Left lobe of liver (tissue), 2 donors: ENCODE measurements at places on chromosomes 16 and 17. TPM values are rescaled to one million over a fixed set of nuclear protein-coding genes. Genes with fewer than 3 reads are reported as not detected.
A peak's percentile ranks its signal among the peaks of the same experiment; 100 is the strongest.

SBK1 gene
- 0.33 TPM for total RNA-seq

GRCh38 chr16:87964049-87964659 lies 12.9 kb downstream of the BANP start:
- DNase-seq: no peak

KCNG4 gene
- not detected for total RNA-seq

DNA sequence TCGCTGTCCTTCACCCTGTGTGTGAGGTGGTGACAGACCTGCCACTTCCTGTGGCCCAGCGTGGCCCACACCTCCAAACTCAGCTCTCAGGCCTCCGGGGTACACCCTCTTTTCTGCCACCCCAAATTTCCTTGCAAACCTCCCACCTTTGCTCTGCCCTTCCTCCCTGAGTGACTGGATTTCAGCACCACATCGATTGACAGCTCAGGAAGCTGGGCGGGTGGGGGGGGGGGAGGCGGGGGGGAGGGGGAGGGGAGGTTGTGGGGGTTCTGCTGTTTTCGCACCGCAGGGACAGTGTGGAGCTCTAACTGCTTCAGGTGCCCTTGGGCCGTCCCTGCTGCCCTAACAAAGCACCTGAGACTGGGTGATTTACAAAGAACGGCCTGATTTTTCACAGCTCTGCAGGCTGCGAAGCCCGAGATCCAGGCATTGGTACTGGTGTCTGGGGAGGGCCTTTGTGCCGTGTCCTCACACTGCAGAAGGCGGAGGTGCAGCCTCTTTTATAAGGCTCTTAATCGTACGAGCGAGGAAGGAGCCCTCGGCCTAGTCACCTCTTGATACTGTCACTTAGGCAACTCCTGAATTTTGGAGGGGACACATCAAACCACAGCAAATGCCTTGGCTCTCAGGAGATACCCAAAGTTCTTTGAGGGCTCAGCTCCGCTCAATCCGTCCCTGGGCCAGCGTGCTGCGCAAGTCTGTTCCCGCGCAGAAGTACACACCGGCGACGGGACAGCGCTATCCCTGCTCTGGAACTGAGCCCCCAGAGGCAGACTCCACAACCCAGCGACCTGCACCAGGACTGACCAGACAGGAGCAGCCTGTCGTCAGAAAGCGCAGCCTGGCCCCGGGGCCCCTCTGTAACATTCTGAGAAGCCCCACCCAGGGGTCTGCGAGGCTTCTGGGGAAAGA lies 3.6 kb downstream of the NDUFAF8 start:
- no peak for DNase-seq

ITGA3 gene
- 2.7 TPM for total RNA-seq

DNA sequence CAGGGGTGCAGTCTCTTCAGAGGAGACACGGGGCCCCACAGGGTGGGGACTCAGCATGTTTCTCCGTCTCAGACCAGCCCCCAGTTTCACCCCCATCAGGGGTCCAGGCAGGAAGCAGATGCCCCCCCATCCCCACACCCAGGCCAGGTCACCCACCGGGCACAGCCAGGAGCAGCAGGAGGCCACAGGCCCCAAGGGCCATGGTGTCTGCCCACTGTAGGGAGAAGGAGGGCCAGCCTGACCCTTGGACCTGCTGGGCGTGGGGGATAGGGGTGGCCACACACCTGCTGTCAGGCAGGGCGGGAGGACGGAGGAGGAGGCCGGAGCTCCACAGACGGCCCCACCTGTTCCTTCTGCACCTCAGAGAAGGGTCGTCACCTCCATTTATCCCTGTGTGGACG lies at the start of gene TPSG1:
TSS of gene TPSG1 (minus strand) at position 218 of the 401 bp plus-strand sequence. CDS start at position 202, 16 bp downstream.
- DNase-seq: no peak

DNA sequence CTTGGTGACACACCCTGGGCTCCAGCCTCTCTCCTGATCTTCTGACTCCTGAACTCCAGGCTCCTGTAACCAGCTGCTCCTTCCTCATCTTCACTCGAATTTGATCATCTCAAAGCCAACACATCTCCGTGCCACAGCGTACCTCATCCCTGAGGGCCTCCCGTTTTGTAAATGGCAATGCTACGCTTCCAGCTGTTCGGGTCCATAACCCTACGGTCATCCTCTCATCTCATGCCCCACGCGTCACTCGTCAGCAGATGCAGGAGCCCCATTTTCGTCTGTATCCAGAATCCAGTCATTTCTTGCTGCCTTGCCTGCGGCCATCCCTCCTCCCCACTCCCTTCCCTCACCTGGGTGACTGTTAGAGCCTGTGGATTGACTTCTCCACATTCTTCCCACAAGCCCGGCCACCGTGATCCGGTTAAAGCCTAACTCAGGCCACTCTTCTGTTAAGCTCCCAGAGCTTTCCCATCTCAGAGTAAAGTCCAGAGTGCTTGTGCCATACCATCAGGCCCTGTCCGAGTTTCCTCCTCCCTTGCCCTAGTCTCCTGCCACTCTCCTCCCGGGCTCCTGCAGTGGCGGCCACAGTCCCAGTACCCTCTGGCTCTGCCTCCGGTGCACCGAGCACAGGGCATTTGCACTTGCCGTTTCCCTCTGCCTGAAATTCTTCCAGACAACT lies 20.3 kb upstream of the AKTIP start:
- DNase-seq: no peak

GRCh38 chr16:31700530-31701388 lies 172.8 kb upstream of the ZNF267 start:
- peak; percentile 86 for DNase-seq

- peak; percentile 55 for DNase-seq
Observed at GRCh38 chr16:48611329-48612137, 1.6 kb upstream of the N4BP1 start.

GRCh38 chr16:66516808-66517585 lies 32.9 kb downstream of the TK2 start:
- DNase-seq: peak; percentile 99

DNA sequence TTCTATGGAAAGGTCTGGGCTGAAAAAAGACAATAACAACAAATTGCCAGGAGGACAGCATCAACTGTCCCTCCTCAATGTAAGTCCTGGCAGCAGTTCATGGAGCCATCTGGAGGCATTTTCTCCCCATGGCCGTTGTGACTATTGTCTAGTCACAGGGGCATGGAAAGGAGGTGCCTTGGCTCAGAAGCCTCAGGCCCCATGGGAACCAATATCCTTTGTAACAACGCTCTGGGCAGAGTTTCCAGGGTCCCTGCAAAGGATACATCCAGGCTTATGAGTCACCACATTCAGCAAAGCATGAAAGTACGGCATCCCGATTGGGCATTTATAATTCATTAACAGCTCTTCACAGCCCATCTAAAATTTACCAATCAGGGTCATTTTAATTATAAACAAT lies 85.2 kb downstream of the GLG1 start:
- no peak for DNase-seq

NSRP1 gene
- 9.4 TPM for total RNA-seq

KCNH6 gene
- not detected for total RNA-seq

DNA sequence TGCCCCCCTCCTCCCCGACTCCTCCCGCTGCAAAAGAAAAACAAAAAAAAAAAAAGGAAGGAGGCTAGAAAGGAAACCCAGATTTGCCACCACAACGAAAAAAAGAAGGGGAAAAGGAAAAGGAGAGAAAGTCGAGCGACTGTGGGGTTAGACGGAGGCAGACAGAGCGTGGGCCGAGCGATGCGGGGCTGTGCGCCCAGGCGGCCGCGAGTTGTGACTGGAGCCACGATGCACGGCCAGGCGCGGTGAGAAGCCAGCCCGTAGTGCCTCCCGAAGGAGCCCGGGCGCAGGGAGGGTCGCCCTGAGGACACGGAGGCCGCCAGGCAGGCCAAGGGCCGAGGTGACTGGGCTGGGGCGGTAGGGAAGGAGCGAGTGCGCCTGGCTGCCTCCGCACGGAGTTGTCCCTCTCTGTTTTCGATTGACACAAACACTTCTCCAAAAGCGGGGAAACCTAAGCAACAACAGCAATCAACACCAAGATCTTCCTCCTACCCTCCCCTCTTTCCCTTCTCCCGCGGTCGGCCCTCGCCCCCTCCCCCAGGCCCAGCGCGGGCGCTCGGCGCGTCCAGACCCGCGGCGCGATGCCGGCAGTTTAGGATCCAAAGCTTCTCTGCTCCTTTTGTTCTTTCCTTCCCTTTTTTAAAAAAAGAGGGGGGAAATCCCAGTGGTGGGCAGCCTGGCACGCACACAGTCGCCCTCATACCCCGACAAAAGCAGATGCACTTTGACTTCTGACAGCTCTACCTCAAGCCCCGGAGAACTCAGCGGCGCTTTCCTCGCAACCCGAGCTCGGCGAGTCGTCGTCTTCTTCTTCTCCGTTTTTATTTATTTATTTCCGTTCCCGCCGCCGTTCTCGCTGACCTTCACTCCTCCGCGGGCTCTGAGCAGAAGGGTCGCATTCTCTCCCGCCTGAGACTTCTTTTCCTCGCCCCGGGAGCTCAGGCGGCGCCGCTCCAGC lies at the start of gene LHX1:
TSS of gene LHX1 (plus strand) at position 475 of the 958 bp plus-strand sequence. CDS start 723 bp downstream, outside the sequence.
- DNase-seq: no peak

PIRT gene
- not detected for total RNA-seq

DNA sequence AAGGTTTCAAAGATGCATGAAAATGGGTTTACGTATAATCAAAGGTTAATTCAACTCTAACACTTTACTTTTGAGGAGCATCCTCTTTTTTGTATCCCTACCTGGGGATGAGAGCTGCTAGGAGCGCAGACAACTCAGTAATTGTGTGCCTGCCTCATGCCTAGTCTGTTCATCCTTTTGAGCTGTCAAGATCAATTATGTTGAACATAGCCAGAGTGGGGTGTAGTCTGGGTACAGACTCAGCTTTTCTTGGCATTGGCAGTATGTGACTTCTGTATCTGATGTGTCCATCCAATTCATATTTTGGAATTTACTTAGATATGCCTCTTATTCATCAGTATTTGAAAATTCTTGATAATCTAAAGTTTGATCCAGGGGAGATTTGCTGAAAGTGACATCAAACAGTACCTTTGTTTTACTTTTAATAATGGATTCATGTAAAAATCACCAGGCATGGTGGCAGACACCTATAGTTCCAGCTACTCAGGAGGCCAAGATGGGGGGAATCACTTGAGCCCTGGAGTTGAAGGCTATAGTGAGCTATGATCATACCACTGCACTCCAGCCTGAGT lies 24.1 kb downstream of the PRKCA start:
- no peak for DNase-seq

TP53TG3B gene
- not detected for total RNA-seq

GRCh38 chr16:89256651-89257254 lies 39.2 kb downstream of the ZNF778 start:
- DNase-seq: peak; percentile 87

TNP2 gene
- total RNA-seq: not detected

DNA sequence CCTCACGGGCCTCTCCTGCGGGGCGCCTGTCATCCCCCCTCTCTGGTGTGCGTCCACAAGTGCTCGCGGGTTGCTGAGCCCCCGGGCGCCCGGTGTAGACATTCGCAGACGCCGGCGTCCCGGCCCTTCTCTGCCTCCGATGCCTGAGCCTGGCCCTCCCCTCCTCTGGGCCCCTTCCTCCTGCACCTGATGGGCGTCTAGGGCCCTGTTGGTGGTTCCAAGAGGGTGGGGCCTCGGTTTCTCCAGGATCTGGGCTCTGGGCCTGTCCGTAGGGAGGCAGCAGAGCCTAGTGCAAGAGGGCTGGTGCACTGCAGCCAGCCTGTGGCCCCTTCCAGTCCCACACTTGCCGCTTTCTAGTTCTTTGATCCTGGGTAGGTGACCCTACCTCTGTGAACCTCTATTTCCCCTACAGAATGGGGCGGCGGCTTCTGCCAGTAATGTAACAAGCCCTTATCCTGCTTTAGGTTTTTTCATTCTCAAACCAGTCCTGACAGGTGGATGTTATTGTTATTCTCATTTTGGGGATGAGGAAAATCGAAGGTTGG lies 623 bp downstream of the E4F1 start:
- DNase-seq: peak; percentile 74

GEMIN4 gene
- total RNA-seq: 7.4 TPM

DNA sequence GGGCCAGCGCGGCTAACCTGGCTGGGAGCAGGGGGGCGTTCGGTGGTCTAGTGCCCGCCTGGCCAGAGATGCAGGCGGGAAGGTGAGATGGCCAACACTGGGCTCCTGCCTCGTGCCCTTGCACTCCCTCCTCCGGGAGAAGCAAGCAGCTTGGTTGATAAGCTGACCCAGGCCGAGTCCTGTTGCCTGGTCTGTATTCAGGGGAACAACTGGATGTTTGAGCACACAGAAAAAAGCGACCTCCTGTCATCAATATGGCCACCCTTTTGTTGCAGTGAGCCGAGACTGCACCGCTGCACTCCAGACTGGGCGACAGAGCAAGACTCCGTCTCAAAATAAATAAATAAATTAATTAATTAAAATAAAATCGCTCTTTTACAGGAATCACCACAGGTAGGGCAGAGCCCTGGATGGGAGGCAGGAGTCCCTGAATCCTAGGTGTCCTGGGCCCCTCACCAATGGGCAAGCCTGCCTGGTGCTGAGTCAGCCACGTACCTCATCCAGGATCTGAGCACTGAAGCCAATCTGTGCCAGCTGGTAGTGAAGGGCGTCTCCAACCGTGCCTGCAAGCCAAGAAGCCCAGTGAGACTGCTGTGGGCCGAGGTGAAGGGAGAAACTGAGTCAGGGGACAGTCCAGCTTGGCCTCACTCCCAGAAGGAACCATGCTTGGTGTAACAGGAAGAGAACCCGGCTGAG lies 31.8 kb downstream of the HASPIN start:
- no peak for DNase-seq

DNA sequence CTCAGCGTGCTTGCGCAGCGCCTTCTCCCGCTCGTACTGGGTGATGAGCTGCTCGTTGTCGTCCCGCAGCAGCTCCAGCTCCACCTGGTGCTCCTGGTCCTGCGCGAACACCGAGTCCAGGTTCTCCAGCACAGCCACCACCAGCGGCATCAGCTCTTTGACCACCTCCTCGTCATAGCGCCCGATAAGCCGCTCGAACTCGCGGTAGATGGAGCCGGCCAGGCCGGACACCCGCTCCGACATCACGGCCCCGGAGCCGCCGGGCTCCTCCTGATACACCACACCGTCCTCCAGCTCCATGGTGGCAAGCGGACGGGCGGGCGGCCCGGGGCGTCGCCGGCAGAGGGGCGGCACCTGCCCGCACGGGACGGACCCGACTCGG lies 320 bp downstream of the SPAG9 start:
- no peak for DNase-seq

CRYBA1 gene
- not detected for total RNA-seq

CCR7 gene
- total RNA-seq: 0.75 TPM

HAS3 gene
- total RNA-seq: 0.53 TPM

DNA sequence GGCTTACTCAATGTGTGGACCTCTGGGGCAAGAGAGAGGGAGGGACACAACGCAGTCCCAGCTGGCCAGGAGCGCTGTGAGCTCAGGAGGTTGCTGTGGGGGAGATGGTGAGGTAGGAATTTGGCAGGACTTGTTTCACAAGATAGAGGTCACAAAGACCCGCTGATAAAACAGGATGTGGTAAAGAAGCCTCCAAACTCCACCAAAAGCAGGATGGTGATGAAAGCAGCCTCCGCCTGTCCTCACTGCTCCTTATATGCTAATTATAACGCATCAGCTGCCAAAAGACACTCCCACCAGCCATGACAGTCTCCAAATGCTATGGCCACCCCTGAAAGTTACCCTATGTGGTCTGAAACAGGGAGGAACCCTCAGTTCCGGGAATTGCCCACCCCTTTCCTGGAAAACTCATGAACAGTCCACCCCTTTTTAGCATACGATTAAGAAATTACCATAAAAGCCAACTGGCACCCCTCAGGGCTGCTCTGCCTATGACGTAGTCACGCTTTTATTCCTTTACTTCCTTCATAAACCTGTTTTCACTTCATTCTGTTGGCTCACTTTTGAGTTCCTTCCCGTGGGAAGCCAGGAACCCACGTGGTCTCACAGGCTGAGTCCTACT lies 5.3 kb upstream of the EIF4A3 start:
- no peak for DNase-seq
